ENCODE measurements at places on chromosomes 11 and 22.

- peak; percentile 55 for DNase-seq
These were observed 931 bp downstream of the CADM1 start for GRCh38 chr11:115503083-115503885.

DNA sequence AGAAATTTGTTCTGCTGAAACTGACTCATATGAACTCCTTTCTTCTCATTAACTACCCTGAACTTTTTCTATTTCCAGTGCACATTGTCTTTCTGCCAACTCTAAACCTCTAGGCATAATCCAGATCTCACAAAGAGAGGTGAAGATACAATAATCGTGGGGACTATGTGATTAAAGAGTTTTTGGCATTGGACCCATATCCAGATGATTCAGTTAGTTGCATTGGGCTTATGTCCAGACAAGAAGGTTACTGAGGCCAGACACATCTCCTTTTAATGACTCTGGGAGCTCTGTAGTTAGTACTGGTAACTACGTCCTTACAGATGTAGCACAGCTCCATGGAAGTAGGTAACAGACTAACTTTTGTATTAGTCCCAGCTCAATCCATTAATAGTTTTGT is 273.0 kb downstream of the CASP12 start:
- DNase-seq, result no peak

DNA sequence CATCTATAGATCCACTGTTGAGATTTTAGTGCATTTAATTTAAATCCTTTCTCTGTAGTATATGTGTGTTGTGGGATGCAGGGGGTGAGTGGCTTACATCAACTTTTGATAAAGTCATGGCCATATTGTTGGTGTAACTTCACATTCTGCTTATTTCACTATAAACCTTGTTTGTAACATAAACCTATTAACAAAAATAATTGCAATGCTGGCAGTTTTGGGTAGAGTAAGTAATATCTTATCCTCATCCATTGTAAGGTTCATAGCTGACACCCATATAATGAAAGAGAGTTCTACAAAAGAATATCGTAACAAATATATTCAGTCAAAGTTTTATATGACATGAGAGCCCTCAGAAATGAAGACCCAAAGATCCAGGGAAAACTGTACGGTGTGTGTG is 601.7 kb upstream of the ANO3 start:
- no peak for DNase-seq

- DNase-seq, result no peak
These were observed 20.8 kb downstream of the TREH start for GRCh38 chr11:118658429-118659313.

GRCh38 chr22:39381009-39381755 is 18.4 kb upstream of the TAB1 start:
- no peak for DNase-seq

DNA sequence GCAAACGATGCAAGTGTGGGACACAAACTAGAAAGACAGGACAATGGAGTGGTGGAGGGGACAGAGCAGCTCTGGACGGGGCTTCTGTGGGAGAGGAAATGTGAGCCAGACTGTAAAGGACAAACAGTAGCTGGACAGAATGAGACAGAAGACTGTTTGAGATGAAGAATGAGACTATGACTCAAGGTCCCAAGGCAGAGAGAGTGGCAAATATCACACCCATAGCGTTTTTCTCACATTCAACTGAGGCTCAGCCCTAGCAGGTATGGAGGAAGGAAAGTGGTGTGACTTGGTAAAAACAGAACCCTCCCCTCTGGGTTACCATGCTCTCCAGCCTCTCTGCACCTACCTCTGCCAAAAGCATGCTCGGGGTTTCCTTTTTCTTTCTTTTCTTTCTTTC is 96.5 kb downstream of the RPL27A start:
- DNase-seq, result no peak
